Activated CD4-positive, alpha-beta memory T cell treated with anti-CD3 and anti-CD28 coated beads, Interleukin-2, amount 10 ng/mL, durations not matched to agents 7 days and 5 days (primary cell): ENCODE measurements at places on chromosomes 2 and 18.

GRCh38 chr2:96906729-96907114 is 36.8 kb upstream of the SEMA4C start:
- DNase-seq = no peak

DNA sequence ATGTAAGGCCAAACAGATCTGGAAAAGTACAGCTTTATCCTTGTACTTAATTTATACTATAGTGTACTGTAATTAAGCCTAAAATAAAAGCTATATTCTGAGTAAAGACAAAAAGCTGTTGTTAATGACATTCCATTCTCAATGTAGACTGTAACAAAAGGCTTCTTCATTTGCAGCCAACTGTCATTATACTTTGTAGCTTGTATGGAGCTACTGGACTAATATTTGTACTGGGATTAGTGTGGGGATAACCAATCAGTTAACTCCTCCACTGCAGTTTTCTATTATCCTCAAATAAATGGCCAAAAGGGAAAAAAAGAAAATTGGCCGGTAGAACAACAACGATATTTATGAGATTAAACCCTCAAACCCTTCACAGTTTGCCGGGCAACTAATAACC is 66.5 kb downstream of the STK39 start:
- no peak for DNase-seq

GRCh38 chr2:199468561-199469513 is 11.1 kb upstream of the SATB2 start:
- no peak for DNase-seq

GRCh38 chr2:31016648-31017047 is 121.6 kb downstream of the GALNT14 start:
- no peak for DNase-seq

DNA sequence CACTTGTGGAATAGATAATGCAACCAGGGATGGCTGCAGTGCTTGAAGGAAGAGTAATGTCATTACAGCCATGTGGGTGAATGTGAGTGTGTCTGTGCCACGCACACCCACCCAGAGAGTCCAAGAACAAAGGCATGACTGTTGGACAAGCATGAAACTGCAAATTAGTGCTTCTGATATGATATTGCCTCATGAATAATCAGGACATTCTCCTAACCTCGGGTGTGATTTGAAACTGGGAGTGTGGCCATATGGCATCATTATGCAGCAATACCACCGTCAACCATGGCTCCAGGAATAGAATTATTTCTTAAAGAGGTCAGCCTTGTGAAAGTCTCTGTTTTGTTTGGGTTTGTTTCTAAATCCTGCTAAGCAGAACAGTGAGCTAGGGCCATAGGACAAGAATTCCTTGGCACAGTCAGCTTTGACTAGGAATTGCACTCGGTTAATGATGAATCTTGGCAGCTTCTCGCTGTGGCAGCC is 678.0 kb upstream of the RAB6C start:
- DNase-seq = no peak

DNA sequence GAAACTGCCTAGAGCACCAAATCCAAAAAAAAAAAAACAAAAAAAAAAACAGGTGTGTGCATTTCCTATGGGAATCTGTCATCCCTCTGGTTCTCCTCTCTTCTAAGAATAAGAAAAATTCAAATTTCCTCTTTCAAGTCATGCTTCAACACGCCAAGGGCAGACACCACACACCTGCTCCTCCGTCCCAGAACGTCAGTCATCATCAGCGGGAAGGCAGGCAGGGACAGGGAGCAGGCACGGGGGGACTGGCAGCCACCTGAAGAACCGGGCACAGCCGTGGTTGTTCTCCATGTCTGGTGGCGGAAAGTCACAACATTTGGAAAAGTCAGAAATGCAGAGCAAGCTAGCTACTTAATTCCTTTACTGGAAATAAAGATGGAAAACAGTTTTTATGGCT is 214.8 kb downstream of the IKZF2 start:
- no peak for DNase-seq

- DNase-seq = no peak
Measured at GRCh38 chr2:44802777-44803424, 138.6 kb upstream of the SIX3 start.

GRCh38 chr2:239721531-239721930 is 303.6 kb downstream of the NDUFA10 start:
- DNase-seq = peak; percentile 7
